ENCODE measurements at places on chromosomes 11 and 22.
A peak's percentile ranks its signal among the peaks of the same experiment; 100 is the strongest.

GRCh38 chr22:24506802-24507438, 11.8 kb downstream of the UPB1 start:
- no peak for DNase-seq

- no peak for DNase-seq
Observed at GRCh38 chr11:117265745-117266144, 25.4 kb upstream of the BACE1-AS start.

DNA sequence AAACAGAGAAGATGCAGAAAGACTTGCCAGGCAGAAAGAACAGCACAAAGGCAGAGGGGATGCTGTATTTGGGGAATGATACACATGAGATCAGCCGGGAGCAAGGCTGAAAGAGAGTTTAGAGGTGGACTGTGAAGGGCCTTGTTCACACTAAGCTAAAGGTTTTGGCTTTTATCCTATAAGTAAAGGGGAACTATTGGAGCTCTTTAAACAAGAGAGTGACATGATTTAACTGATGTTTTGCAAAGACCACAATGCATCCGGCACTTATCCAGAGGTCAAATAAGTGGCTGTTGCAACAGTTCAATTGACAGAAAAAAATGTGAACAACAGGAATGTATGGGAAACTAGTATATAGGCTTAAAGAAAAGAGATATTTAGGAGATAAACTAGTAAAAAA, 64.7 kb upstream of the RRAS2 start:
- no peak for DNase-seq

DNA sequence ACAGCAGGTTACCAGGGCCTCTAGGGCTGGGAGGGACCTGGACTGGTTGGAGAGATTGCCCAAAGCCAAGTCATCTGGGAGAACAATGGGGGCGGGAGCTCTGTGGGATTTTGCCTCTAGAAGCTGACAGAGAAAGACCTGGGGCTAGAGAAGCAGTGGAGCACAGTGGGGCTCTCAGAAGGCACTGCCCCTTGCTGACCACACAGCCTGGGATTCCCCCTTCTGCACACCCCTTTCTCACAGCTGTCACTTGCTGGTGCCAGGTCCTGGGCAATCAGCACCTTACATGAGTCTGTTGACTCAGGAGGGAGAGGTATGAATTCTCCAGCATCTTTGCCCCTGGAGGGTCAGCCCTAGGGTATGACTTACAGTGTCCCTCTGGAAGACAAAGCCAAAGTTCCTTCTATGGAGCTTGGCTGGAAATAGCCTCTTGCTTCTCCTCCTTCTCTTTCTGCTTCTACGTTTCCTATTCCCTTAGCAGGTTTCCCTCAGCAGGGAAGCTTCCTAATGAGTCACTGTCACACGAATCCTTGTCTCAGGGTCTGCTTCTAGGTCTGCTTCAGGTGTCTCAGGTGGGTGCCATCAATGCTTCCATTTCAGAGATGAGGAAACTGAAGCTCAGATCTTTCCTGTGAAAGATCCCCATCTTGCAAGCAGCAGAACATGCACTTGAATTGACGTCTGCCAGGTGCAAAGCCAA, 27.0 kb downstream of the GDPD5 start:
- DNase-seq: no peak

- DNase-seq: no peak
Observed at GRCh38 chr11:37199082-37199481, 601.0 kb upstream of the RAG2 start.

DNA sequence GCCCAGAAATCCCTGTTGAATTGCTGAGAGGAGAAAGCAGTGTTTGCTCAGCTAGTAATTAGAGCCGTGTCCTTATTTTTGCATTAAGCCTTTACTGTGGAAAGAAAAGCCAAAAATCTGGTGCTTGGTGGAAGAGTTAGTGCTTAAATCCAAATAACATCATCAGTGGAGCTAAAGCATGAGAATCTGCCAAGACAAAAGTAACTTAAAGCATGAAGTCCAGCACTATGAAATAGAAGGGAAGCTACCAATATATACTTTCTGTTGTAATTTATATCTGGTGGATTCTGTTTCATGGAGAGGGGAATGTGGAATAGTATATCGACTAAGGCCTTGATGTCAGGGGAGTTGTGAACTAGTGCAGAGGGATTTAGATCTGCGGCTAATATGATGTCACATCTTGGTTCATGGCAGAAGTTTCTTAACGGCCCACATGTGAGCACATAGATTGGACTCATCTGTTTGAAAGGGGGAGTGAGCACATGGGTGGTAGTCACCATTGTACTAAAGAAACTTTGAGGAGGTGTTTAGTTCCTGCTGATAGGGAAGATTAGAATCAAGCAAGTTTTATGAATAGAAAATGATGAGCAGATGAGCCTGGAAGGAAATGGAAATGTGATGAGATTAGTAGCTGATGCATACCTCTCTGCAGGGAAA, 224.4 kb upstream of the MTNR1B start:
- DNase-seq: no peak

GRCh38 chr11:124899383-124900145, 1.9 kb upstream of the ROBO4 start:
- DNase-seq: no peak

- no peak for DNase-seq
Observed at GRCh38 chr11:106032861-106033260, 10.8 kb upstream of the MSANTD4 start.

DNA sequence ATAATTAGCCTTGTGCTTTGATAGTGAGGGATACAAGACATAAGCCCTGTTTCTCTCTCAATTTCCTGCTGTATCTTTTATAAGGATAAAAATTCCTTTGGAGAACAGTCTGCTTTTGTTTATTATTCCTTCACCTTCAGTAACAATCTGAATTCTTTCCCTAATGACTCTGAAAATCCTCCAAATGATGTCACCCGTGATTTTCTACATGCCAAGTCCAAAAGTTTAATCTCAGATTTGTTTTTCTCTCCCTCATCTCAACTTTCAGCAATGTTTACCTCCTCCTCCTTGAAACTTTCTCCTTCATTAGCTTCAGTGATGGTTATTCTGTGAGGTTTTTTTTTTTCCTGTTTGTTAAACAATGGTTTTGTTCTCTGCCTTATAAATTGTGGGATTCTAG, 2.2 kb downstream of the OR51E2 start:
- DNase-seq: no peak

- DNase-seq: no peak
Observed at GRCh38 chr11:113591117-113591516, 115.0 kb downstream of the TMPRSS5 start.

DNA sequence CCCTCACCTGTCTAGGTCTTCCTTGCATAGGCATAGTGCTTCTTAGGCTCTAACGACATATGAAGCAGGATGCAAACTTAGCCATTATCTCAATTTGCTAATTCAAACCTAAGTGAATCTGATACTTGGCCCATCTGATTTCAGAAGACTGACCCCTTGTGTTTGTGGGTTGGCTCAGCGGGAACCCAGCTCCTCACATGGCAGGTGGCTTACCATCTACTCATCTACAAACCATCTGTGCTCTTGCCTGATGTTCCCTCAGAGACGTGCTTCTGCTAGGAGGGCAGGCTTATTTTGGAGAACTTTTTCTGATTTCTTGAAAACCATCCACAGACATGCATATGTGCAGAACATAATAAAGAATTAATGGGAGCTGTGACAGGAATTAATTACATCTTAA, 15.2 kb downstream of the ELMOD1 start:
- no peak for DNase-seq

- no peak for DNase-seq
Observed at GRCh38 chr22:20392983-20393704, 807 bp upstream of the ZNF74 start.

GRCh38 chr22:18023509-18024275, 669 bp downstream of the MICAL3 start:
- peak; percentile 54 for DNase-seq

DNA sequence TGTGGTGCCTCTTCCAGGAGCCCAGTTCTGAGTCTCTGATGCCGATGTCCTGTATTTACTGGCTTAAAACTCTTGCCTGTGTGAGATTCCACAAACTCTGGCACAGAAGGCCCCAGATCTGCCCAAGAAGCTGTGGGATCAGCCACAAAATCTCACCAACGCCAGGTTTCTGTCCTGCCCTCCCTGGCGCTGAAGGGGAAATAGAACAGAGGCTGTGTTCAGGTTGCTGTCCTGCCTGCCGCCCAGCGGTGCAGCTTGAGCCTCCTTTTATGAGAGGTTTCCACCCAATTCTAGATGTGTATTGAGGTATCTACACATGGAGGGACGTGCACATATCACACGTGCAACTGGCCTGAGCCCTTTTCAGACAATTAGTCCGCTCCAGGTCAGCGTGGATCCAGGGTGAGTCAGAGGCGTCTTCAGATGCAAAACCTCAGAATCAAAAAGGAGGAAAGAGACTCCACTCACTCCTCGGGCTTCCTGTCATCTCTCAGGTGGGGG, 2.2 kb downstream of the TMEM80 start:
- DNase-seq: no peak

DNA sequence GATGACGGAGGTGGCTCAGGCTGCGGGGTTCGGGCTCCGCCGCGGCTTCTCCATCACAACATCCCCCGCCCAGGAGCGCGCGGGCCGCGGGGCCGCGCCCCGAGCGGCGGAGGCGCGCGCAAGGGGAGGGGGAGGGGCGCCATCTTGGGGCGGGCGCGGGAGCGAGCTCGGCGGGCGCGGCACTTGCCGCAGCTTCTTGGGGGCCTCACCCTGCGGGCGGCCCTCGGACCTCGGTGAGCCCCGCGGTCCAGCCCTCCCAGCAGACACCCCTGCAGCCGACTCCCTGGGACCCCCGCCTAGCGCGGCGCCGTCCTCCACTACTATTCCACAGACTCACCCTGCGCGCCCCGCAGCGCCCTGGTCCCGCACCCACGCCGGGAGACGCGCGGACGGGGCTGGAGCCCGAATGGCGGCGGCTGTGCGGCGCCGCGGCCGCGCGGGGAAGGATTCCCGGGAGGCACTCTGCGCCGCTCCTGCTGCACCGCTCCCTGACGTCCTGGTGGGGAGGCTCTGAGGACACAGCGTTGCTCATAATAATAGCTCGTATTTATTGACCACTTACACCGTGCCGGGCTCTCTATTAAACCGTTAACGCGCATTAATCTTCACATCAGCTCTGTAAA, at the start of gene APBB1:
Gene APBB1, minus strand, starts transcription at position 86 of the 623 bp plus-strand sequence. CDS start 7,747 bp downstream, outside the sequence.
- peak; percentile 87 for DNase-seq

Measured in anterior cingulate cortex (tissue), 58 donors.